ENCODE measurements at places on chromosomes 12 and 14. TPM values are rescaled to one million over a fixed set of nuclear protein-coding genes. Genes with fewer than 3 reads are reported as not detected.
A peak's percentile ranks its signal among the peaks of the same experiment; 100 is the strongest.

GRCh38 chr12:93705237-93705636 lies 28.1 kb downstream of the CRADD start:
- DNase-seq = no peak

GRCh38 chr12:80443974-80444666 lies at the start of gene PTPRQ:
PTPRQ (plus strand) TSS chr12:80444235; CDS start chr12:80444346, 111 bp downstream.
- no peak for DNase-seq

The FGD4 gene
- 33.0 TPM for total RNA-seq

DNA sequence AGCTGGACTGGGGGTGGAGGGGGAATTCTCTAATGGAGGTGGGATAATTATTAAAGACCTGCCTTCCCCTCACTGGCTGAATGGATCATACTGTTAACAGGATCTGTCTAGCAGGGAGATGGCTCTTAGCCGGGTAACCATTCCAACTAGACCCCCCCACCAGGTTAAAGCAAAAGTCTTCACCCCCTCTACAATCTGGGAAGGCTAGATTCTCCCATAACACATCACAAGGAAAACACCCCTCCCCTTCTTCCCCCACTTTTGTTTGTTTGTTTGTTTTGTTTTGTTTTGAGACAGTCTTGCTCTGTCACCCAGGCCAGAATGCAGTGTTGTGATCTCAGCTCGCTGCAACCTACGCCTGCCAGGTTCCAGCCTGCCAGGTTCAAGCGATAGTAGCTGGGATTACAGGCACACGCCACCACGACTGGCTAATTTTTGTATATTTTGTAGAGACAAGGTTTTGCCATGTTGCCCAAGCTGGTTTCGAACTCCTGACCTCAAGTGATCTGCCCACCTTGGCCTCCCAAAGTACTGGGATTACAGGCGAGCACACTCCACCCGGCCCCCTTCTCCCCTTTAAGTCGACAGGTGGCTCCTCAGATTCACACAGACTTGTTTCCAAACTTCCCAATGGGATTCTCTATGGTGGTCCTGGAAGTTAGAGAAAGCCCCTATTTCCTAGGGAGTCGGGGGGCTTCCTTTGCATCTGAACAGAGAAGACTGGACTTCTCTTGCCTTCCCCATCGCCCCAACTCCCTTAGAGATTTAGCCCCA lies 3.5 kb upstream of the BAZ2A start:
- no peak for DNase-seq

- no peak for DNase-seq
Observed at GRCh38 chr12:64110864-64111263, 111.2 kb downstream of the KICS2 start.

DNA sequence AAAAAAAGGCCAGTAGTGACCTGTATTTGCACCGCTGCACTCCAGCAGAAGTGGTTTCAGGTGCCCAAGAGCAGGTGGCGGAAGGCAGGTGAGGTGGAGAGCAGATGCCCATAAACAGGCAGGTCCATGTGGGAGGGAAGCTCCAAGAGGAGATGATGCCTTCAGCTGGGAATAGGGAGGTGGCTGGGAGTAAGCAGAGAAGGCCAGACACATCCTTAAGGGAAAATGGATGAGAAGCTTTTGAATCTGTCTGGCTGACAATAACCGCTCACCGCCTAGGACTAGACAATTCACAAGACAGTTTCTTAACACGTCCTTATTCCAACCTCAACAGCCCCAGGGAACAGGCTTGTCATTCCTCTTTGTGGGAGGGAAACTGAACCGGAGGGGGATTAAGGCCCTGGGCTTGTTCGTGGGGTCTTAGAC lies 43.9 kb upstream of the PLEKHG6 start:
- DNase-seq = no peak

The JAG2 gene
- total RNA-seq = 31.7 TPM

DNA sequence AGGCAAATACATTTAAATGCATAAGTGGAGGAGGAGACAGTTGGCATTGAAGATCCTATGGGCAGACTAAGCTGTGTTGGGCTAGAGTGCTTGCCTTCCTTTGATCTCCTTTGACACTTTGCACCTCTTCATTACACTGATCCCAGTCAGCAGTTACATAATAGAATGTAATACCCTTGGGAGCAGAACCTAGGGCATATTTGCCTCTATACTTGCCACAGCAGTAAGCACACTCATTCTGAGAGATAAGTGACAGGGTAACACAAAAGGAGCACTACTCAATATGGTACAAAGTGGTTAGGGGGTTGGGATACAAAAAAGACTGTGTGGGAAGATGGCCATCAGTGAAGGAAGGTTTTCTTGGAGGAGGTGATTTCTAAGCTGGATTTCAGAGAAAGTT lies 9.0 kb downstream of the MARS1 start:
- DNase-seq = no peak

DNA sequence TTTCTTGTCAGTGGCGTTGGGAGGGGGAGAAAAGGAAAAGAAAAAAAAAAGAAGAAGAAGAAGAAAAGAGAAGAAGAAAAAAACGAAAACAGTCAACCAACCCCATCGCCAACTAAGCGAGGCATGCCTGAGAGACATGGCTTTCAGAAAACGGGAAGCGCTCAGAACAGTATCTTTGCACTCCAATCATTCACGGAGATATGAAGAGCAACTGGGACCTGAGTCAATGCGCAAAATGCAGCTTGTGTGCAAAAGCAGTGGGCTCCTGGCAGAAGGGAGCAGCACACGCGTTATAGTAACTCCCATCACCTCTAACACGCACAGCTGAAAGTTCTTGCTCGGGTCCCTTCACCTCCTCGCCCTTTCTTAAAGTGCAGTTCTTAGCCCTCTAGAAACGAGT lies 1.9 kb downstream of the ASCL1 start:
- DNase-seq = no peak

- no peak for DNase-seq
Observed at GRCh38 chr12:64470495-64470894, 18.6 kb downstream of the TBK1 start.

The CLMN gene
- total RNA-seq = 4.6 TPM

The PARP2 gene
- 20.0 TPM for total RNA-seq

GRCh38 chr14:52589646-52590045 lies 37.0 kb downstream of the GPR137C start:
- DNase-seq = no peak

- no peak for DNase-seq
Observed at GRCh38 chr12:122399592-122400373, 22.7 kb downstream of the CLIP1 start.

- no peak for DNase-seq
Observed at GRCh38 chr14:53620317-53620716, 336.3 kb downstream of the BMP4 start.

DNA sequence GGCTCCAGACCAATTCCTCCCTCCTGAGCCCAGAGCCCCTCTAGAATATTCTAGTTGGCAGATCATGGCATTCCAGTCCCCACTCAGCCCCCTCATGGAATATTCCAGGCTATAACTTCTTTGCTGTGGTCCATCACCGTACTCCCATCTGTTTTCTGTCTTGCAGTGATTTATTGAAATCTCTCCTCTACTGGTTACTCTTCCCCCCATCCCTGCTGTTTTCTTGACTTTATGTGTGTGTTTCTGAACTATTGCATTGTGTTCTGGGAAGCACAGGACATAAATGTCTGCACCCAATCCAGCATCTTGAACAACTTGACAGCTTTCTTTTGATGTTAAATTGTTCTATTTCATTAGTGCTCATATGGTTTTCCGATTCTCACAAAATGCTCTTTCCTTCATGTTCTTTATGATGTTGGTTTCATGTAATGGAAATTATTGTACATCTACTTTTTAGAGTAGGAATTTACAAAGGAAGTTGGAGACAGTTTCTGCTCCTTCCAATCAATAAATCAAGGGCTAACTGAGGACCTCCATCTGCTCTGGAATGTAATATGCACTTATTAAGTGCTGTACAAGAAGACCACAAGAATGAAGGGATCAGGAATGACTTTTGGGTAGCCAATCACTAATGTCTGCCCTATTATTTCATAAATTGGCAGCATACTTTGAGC lies 26.3 kb downstream of the PDE6H start:
- DNase-seq = no peak

- DNase-seq = no peak
Observed at GRCh38 chr12:51381226-51382079, 9.8 kb downstream of the GALNT6 start.

The KLHDC1 gene
- 8.0 TPM for total RNA-seq

DNA sequence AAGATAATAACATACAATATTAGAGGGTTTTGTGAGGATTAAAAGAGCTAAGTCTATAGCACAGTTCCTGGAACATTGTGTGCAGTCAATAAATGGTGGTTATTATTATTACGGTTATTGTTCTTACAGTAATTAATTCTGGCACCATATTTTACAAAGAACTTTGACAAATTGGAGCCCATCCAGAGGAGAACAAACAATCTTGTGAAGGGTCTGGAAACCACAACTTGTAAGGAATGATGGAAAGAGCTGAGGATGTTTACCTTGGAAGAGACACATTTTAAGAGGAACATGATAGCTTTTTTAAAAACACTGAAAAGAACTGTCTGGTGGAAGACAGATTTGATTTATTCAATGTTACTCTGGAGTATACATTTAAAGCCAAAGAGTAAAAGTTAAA lies 150.5 kb upstream of the KRR1 start:
- no peak for DNase-seq

DNA sequence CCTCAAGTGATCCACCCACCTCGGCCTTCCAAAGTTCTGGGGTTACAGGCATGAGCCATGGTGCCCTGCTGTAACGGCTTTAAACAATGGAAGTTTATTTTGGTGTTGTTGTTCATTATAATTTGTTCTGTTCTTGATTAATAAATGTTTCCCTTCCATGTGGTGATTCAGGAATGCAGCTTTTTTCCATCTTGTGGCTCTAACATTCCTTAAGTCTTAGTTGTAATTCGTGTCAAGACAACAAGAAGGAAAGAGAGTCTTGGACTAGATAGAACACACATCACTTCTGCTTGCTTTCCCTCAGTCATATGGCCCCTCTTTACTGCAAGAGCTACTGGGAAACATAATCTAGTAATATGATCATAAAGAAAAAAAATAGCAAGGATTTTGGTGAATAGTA lies 211.6 kb downstream of the SLC6A15 start:
- DNase-seq = no peak

GRCh38 chr12:56129206-56129941 lies 1.3 kb downstream of the ESYT1 start:
- DNase-seq = peak; percentile 86

DNA sequence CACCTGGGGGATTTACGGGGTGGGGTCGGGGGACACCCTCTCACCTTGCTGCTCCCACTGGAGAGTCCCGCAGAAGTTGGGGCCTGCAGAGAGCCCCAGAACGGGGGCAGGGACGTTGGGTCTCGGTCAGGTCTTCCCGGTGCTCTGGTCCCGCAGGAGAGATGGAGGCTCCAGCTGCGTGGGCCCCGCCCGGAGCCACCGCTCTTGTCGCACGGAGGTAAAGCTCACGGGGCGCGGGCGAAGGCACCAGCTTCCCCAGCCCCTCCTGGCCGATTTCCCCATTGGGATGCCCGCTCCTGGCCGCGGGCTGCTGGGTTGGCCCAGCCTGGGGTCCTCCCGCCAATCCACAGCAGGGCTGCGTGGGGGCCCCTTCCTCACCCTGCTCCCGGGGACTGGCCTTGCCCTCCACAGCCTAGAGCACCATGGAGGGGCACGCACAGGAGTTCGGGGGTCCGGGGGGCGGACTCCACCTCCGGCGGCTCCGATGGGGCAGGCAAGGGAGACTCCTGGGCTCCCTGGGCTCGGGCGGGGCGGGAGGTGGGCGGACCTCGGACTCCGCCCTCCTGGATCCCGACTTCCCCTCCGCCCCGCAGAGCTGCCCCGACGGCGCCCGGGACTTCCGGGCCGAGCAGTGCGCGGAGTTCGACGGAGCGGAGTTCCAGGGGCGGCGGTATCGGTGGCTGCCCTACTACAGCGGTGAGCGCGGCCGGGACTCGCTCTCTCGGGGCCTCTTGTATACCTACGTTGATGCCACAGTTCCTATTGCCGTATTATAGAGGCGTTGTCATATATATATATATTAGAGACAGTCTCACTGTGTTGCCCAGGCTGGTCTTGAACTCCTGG lies 8.4 kb downstream of the PAPLN start:
- DNase-seq = peak; percentile 67

- DNase-seq = no peak
Observed at GRCh38 chr12:75954041-75954440, 77.5 kb downstream of the PHLDA1 start.

DNA sequence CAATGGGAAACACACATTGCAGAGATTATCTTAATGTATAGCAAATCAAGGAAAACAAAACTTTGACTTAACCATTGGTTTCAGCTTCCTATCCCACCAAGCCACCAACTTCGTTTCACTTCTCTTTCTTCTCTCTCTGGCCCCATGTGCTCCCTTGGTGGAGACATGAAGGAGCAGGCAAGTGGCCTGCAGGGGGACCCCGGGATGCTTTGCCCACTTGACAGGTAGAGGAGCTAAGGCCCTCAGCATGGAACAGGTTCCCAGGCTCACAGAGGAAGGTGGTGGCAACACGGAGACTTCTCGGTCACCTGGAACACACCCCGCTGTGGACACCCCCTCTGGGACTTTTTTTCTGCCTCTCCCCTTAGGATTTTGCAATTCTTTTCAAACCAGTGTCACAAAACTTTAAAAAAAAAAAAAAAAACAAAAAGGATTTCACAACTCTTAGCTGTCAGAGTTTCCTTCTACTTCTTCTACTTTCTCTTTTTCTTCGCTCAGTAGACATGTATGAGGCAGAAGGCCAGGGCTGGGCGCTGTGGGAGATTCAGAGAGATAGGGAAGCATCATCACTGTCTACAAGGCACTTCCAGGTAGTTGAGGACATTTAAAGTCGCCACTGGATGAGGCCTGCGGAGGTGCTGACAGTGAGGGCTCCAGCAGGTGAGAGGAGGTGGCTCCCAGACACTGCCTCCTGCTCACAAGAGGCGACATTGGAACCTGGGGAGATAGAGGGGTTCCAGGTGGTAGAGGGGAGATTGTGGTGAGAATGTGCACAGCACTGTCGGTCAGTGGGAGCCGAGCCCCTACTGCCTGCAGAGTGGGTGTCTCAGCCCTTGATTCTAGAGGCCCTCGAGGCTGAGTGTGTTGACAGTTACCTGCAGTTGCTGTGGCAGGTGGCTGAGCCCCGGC lies 119.6 kb downstream of the GCH1 start:
- DNase-seq = no peak

GRCh38 chr14:34640826-34641225 lies 10.9 kb upstream of the SNX6 start:
- DNase-seq = no peak

DNA sequence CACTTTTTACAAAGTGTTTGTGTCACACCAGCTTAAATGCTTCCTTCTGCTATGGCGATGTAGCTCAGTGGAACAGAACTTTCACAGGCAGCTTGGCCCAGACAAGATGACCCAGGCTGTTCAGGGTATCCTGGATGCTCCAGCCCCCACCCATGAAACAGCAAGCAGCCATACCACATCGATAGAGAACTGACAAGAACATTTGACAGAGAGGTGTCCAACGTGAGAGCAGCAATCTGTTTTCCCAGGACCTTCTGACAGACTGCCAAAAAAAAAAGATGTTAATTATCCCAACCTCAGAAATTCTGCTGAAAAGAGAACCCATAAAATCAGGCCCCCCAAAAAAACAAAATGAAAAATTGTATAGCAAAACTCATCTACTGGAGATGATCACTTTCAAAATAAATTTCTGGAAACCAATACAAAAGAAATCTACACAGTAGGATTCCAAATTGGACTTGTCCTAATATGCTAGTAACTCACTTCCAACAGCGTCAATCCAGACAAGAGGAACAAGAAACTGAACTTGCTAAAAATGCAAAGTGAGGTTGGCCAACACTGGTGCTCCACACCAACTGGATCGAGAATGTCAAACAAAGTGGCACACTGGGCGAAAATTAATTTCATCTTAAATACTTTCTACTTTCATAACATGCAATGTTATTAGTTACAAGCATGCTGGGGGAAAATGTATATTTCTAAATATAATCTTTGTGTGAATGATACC lies 118.8 kb downstream of the DPF3 start:
- DNase-seq = no peak

- no peak for DNase-seq
Observed at GRCh38 chr12:30880061-30880460, 46.5 kb upstream of the TSPAN11 start.
